Right lung (tissue), 10 donors: ENCODE measurements at places on chromosomes 5 and 9.

DNA sequence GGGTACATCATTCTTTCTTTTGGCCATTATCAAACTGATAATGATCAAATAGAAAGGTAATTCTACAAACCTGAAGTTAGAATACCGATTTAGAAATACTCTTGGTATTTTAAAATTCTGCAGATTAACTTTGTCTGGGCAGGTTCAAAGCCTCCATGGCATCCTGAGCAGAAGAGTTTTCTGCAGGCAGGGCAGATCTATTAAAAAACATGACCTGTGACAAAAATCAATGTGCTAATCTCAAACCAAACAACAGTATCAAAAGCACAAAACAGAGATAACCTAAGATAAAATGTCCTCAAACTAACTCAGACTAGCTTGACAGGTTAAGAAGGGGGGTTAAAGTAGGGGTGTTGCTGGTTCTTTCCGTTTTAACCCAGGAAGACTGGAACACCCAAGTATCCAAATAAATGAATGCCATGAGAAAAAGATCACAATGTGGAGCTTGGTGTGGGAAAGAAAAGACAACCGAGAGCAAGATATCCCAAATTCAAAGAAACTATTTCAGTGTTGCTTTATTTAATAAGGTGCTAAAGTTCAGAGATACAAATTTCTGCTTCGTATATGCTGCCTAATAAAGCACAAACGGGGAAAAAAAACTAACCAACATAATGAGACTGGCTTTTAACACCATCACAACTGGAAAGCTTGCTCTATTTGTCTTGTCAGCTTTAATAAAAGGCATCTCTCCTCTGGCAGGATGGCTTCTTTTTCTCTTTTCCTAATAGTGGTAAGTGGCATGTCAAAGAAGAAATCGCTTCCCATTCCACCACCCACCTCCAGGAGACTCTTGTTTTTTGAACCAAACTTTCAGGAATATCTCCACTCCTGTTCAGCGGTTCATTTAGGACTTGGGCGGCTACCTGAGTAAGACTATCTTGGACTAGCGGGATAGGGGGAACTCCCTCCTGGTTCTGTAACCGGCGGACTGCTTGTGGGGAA, 2.3 kb downstream of the EFNA5 start:
- DNase-seq = no peak

DNA sequence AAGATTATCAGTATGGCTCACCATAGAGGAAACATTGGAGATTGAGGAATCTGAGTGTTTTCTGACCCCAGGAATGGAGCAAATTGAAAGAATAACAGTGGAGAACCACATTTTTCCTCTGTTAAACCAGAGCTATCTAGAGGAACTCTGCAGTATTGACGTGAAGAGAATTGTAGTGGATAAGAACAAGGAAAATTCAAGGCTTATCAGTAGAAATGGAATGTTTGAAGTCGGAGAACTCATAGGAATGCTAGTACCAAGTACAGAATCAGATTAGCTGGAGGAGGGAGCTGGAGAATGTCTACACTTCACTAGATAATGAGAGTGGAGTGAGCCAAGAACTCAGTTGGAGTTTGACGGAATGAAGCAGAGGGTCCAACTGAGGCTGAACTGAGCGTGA, 50.3 kb downstream of the SNCAIP start:
- no peak for DNase-seq

GRCh38 chr9:134299068-134299467, 27.2 kb upstream of the RXRA start:
- no peak for DNase-seq

DNA sequence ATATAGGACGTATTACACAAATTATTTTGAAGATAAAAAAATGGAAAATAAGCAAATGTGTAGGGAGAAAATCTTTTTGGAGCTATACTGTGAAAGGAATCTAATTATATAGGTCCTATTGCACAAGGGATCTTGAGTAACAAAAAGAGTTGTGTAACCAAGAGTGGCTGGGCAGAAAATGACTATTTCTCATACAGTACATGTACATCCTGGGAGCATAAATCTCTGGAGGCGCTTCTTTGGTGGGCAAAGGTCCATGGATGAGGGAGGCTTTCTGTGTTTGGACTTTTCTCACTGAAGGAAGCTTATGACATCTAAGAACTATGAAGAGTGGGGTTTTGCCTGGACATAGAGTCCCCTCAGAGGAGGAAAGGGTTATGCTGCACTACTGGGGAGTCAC, 29.8 kb downstream of the ANKS6 start:
- no peak for DNase-seq

- no peak for DNase-seq
Measured at GRCh38 chr9:38249049-38249448, 143.5 kb upstream of the ALDH1B1 start.

- no peak for DNase-seq
Measured at GRCh38 chr5:144196612-144197011, 25.9 kb downstream of the KCTD16 start.

- DNase-seq = no peak
Measured at GRCh38 chr9:14312719-14313377, 1.1 kb downstream of the NFIB start.

DNA sequence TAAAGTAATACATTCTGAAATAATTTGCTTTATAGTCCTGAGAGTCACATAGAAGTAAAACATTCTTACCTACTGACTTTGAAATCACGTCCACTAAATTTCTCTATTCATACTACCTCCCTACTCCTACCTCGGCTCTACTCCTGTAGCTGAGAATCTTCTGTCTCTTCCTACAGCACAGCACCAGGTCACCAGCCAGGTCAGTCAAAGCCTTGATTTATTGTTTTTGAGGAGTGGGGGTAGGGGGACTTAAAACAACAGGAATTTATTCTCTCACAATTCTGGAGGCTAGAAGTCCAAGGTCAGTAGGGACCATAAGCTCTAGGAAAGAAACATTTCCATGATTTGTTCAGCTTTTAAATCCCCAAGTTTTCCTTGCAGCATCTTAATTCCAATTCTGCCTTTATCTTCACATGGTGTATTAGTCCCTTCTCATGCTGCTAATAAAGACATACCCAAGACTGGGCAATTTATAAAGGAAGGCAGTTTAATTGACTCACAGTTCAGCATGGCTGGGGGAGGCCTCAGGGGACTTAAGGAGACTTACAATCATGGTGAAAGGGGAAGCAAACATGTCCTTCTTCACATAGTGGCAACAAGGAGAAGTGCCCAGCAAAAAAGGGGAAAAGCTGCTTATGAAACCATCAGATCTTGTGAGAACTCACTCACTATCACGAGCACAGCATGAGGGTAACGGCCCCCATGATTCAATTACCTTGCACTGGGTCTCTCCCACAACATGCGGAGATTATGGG, 49.6 kb upstream of the CCNG1 start:
- no peak for DNase-seq
